Stimulated activated CD8-positive, alpha-beta memory T cell treated with anti-CD3 and anti-CD28 coated beads, Interleukin-7, amount 100 ng/mL, for 24 hours (primary cell): ENCODE measurements at places on chromosomes 5 and 9.

- no peak for DNase-seq
Measured at GRCh38 chr5:59587489-59588337, 305.8 kb downstream of the PDE4D start.

DNA sequence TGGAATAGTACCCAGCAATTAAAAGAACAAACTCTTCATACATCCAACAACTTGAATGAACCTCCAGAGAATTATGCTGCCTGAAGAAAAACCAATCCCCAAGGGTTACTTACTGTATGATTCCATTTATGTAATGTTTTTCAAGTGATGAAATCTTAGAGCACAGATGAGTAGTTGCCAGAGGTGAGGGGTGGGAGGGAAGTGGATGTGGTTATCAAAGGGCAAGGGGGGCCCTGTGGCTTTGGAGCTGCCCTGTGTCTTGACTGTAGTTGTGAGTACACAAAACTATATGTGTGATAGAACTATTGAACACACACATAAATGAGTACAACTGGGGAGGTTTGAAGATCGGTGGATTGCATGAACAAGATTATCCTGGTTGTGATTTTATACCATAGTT lies 115.8 kb upstream of the SLC25A48 start:
- no peak for DNase-seq

GRCh38 chr9:77708064-77708815 lies 60.1 kb upstream of the GNA14 start:
- DNase-seq, result no peak

- DNase-seq, result no peak
Measured at GRCh38 chr9:76730801-76731200, 33.4 kb upstream of the PCA3 start.

DNA sequence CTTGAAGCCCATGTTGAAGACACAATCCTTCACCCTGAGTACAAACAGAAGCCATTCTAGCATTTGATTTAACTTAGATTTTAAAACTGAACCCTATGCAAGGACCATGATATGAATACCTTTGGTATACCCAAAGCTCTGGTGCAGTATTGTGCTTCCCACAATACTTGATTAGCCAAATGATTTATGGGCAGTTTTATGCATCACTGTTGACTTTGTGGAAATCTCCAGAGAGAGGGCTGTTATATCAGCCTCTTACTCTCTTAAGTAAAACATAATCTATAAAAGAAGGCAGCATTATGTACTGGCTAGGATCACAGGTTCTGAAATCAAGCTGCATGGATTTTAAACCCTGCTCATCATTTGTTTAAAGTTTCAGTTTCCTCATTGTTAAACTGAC lies 762.8 kb downstream of the EFNA5 start:
- DNase-seq, result no peak

GRCh38 chr5:54785729-54786591 lies 199.4 kb downstream of the ESM1 start:
- DNase-seq, result no peak

- DNase-seq, result no peak
Measured at GRCh38 chr9:13970426-13970825, 343.5 kb downstream of the NFIB start.

- no peak for DNase-seq
Measured at GRCh38 chr5:33371660-33372059, 69.1 kb upstream of the TARS1 start.

- no peak for DNase-seq
Measured at GRCh38 chr9:135583688-135584011, 22.1 kb downstream of the PAEP start.
